ENCODE measurements at places on chromosomes 7 and 10. TPM values are rescaled to one million over a fixed set of nuclear protein-coding genes. Genes with fewer than 3 reads are reported as not detected.

The LRRC18 gene
- not detected for total RNA-seq

The CPED1 gene
- total RNA-seq, result not detected

DNA sequence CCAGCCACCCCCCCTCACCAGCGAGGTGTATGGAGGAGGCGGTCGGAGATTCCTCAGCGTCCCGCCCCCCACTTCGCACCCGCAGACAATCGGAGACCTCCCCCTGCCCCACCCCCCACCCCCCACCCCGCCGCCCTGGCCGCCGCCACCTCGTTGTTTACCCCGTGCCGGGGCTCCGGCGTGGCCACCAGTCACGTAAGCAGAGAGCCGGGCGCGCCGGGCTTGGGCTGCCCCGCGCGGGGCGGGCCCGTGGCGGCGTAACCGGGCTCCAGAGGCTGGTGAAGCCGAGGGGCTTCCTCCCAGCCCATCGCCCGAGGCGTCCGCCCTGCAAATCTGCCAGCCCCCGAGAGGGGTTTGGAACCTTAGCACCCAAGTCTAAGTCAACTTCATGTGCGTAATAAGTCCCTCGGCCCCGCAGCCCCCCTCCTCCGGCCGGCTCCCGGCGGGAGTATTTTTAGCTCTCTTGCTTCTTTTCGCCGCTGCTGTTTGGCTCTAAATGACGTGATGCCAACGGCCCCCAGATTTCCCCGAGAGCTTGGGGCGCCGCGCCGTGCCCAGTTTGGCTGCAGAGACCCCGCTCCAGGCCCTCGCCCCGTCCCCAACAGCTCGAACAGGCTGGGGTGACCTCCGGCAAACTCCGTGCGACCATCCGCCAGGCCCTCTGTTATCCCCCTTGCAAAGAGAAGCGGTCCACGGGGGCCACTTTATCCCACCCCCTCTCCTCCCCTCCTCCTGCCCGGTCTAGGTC is 2.7 kb downstream of the MXI1 start:
- peak; percentile 29 for DNase-seq

The MGMT gene
- total RNA-seq, result 16.5 TPM

GRCh38 chr7:133108023-133108422 is 26.1 kb upstream of the CHCHD3 start:
- no peak for DNase-seq

- no peak for DNase-seq
These were observed 21.3 kb upstream of the TMEM236 start for GRCh38 chr10:17730667-17731066.

GRCh38 chr7:947391-948210 is 6.9 kb downstream of the ADAP1 start:
- no peak for DNase-seq

GRCh38 chr10:67785098-67785497 is 52.9 kb downstream of the DNAJC12 start:
- no peak for DNase-seq

The TWIST1 gene
- 16.1 TPM for total RNA-seq

The HSPB1 gene
- total RNA-seq, result 198 TPM

DNA sequence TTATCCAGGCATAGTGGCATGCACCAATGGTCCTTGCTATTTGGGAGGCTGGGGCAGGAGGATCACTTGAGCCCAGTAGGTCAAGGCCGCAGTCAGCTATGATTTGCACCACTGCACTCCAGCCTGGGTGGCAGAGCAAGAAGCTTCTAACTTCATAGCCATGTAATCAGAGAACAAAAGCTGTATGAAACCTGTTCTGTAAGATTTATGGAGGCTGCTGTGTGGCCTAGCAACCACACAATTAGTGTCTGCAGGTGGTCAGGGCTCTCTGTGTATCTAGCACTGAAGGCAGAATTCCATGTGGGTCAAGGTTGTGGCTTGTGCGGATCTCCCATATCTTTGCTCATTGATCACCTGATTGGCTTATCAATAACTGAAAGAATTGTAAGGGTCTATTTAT is 221.5 kb upstream of the FOXK1 start:
- DNase-seq, result no peak

- no peak for DNase-seq
These were observed 637.4 kb upstream of the MKI67 start for GRCh38 chr10:128763588-128763987.

- no peak for DNase-seq
These were observed 174.1 kb upstream of the BET1 start for GRCh38 chr7:94178230-94178629.

- DNase-seq, result no peak
These were observed 12.5 kb upstream of the NKX6-2 start for GRCh38 chr10:132798403-132798802.

GRCh38 chr10:11782793-11783557 is 40.2 kb upstream of the PROSER2 start:
- DNase-seq, result peak; percentile 73

The GDF2 gene
- total RNA-seq, result not detected

DNA sequence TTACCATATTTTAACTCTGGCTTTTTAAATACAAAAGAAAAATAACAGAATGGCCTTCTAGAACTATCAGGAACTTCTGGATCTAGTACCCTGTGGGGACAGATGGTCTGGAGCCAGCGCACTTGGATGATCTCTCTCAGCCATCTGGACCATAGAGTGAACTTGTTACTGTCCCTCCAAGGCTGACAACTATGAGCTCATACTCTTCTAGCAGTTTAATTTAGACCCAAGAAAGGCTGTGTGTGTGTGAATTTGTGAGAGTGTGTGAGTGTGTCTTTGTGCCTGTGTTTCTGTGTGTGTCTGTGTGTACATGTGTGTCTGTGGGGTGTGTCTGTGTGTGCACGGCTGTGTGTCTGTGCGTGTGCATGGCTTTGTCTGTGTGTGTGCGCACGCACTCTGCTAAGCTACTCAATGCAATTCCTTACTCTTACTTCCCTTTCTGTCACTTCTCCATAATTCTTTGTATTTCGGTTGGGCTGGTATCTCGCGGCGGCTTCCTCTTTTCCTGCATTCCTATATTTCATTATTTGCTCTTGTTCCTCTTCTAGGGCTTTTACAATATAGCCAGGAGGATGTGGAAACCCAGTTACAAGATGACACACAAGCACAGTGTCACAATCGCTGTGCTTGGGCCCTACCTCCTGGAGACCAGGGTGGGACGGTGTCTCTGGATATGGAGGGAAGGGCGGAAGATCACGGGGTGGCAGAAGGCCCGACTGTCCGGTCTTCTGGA is 51.9 kb downstream of the IKZF1 start:
- no peak for DNase-seq

DNA sequence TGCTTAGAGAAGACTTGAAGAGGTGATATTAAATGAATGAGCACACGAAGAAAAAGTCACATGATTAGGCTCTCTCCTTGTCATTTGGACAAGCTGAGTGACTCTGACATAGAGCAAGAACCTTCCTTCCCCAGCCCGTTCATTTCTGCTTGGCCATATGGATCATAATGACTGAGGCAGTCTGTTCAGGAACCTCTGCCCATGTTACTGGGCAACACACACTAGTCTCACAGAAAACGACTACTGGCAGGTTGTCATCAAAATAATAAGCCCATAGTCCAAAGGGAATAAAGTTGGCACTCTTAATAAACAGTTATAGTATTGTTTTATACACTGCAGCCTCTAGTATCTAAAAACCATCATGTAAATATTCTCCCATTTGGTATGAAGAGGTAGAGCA is 635.0 kb downstream of the REEP3 start:
- DNase-seq, result no peak

The FGFBP3 gene
- 1.1 TPM for total RNA-seq

GRCh38 chr7:119329715-119330114 is 943.3 kb upstream of the KCND2 start:
- DNase-seq, result no peak

DNA sequence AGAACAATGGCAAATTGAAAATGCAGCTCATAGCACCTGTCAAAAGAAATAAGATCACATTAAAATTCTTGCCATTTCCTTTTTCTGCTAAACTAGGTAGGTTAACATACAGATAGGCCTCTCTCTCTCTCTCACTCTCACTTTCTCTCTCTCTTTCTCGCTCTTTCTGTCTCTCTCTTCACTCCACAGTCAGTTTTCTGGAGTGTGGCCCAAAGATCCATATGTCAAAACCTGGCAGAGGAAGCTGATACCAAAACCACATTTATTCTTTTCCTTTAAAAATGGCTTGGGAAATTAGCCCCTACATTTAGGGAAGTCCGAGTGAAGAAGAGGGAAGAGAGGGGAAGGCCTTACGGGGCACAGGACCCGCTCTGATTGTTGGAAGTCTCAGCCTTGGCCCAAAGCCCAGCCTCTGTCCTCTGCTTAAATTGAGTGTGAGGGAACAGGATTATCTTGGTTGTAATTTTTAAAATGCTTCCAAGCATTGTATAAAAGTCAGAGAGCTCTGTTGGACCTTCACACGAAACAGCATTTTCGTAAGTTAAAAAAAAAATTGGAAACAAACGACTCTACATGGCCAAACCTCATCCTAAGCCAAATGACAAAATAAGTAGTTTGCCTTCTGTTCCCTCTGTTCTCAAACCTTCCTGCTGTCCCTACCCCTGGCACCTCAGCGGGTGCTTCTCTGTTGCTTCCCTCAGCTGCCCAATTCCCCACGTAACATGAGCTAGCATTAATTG is 83.2 kb downstream of the FRMD4A start:
- DNase-seq, result no peak

The ZNF775 gene
- total RNA-seq, result 2.0 TPM

- DNase-seq, result peak; percentile 88
These were observed 290.7 kb downstream of the CCDC3 start for GRCh38 chr10:12710594-12711349.

GRCh38 chr10:34584164-34584563 is 230.9 kb downstream of the PARD3 start:
- peak; percentile 81 for DNase-seq

The ACHE gene
- total RNA-seq, result 0.30 TPM

DNA sequence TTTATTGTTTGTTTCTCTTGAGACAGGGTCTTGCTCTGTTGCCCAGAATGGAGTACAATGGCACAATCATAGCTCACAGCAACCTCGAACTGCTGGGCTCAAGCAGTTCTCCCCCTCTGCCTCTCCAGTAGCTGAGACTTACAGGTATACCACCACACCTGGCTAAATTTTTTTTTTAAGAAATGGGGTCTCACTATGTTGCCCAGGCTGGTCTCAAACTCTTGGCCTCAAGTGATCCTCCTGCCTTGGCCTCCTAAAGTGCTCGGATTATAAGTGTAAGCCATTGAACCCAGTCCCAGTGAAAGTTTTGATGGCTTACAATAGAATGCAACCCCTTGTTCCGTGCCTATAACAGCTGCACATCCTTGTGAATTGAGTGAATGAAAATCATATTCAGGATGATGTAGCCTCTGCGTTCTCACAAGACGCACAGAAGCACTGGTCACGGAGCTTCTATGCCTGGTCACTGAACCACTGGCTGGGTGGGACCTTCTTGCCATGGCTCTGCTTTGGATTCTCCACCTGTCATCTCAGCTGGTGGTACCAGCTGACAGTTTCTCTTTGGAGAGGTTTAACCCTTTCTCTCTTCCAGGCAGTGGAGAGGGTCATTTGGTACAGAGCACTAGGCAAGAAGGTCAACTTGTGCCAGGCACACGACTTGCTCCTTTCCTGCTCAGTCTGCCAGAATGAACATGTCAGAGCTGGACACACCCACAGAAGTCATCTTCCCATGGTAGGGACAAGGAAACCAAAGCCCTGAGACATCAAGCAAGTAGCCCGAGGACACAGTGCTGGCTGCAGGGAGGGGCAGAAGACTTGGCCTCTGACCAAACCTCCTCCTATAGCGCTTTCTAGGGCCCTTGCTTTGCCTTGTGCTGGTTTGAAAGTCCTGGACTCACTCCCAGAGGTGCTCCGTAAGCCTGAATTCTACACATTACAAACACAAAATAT is 89.6 kb downstream of the ATXN7L1 start:
- peak; percentile 87 for DNase-seq

GRCh38 chr10:62818426-62819011 is 2.4 kb upstream of the EGR2 start:
- no peak for DNase-seq

- DNase-seq, result peak; percentile 81
These were observed 14.6 kb downstream of the IFIT3 start for GRCh38 chr10:89342206-89342958.

DNA sequence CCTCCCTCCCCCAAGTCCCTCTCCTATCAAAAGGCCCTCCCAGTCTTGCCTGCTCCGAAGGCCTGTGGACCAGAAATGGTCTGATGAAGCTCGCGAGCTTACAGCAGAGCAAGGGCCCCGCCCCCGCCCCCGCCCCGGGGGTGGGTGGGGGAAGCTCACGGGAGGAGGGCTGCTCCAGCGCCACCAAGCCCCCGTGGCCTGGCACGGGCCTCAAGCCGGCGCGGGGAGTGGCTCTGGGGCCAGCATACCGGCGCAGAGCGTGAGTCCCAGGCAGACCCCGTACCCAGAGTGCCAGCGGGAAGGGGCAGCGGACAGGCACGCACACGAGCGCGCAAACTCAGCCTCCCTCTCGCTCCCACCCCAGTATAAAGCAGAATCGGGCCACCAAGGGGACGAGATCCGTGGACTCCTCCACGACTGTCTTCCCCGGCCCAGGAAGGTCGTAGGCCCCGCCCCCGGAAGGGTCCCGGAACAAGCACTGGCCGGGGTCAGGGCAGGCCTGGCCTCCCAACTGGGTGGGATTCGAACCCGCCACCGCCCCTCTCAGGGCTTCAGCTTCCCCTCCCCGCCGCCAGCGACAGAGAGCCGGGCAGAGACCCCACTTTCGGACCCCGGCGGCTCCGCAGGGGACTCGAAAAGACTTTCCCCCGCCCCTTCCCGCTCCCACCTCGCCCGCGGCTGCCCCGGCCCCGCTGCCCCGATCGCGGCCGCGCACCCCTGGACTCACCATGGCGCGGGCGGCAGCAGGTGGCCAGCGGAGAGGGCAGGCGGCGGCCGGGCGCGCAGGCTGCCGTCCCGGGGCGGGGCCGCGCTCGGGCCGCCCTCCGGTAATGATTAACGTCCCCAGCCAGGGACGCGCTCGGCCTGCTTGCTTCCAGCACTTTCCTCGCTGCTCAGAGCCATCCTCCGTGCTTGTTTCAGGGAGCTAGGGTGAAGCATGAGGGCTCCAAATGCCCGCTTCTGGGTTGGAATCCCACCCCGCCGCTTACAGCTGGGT is at the start of gene PCBD1:
TSS of gene PCBD1 (minus strand) at position 762 of the 997 bp plus-strand sequence. CDS start at position 730, 32 bp downstream.
- peak; percentile 56 for DNase-seq
